ENCODE measurements at places on chromosomes 2 and 18.

GRCh38 chr18:80105369-80106167 lies 3.5 kb upstream of the ADNP2 start:
- no peak for DNase-seq

- no peak for DNase-seq
Measured at GRCh38 chr2:190695739-190696138, 46.9 kb downstream of the NAB1 start.

GRCh38 chr2:177242121-177242987 lies 22.2 kb downstream of the NFE2L2 start:
- DNase-seq, result no peak

- DNase-seq, result no peak
Measured at GRCh38 chr18:27749194-27749593, 427.7 kb downstream of the CDH2 start.

DNA sequence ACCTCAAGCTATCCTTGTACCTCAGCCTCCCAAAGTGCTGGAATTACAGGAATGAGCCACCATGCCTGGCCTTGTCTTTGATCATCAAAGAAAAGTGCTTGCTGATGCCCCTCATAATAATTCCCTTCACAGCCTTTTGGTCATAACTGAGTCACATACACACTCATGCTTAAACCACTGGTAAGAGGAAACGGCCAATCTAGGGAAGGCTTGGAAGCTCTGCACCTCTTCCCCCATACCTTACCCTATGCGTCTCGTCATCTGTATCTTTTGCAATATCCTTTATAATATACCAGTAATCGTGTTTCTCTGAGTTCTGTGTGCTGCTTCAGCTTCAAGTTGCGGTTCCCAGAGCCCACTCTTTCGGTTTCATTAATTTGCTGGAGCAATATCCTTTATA lies 4.8 kb upstream of the RNF138 start:
- no peak for DNase-seq

DNA sequence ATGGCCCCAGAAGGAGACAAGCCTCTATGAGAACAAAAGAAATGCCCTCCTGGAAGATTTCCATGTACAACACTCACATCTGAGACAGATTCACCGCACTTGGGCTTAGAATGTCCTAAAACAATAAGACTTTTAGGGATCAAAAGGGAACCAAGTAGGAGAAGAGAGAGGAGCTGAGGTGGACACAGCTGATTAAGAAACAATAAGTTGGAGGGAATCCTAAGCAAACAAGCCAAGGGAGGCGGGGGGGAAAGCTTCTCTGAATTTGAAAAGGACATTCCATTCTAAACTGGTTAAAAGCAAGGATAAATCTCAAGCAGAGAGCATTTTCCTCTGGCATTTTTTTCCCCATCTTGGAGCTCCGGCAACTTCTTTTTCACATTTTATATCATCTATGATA lies 9.9 kb downstream of the ACVR1 start:
- DNase-seq, result no peak

DNA sequence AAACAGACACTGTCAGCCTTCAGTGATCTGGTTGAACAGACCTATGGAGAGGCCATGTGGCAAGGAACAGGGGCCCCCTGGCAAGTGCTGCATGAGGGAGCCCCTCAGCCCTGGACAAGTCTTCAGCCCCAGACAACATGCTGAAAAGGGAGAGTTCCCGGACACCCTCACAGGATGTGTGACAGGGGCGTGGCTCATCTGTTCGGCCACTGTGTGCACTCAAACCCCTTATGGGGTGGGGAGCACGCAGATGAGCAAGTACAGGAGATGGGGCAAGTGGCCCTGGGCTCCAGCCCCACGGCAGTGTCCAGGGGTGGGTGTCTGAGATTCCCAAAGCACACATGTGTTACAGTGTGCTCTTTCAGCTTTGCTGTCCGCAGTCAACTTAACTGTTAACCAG lies 35.4 kb upstream of the MPPE1 start:
- no peak for DNase-seq

DNA sequence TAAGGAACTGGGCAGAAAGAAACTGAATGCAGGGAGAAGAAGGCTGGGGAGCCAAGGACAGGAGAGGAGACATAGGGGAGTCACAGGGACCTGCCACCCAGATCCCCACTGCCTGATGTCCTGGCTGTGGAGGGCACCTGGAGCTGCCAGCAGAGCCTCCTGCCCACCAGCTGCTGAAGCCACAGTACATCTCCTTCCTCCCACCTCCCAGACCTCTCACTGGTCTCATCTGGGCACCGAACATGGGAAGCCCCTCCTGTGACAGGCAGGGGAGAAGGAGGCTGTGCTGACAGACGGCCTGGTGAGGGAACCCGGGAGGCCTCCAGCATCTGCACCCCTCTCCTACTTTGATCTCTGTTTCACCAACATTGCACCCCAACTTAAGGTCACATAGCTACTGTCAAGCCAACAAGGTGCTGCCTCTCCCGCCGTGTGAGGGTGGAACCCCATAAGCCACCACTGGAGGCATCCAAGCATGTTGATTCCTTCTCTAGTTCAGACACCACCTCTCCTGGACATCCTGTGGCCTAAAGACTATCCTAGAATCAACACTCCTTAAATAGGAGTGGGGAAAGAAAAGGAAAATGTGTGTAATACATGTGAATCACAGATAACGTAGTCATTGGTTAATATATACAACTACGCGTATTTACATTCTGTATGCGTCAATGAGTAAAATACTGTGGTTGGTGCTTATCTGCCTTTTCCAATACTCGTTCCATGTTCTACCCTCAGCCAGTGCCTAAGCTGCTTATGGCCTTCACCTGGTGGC lies 3.5 kb upstream of the RNPEPL1 start:
- no peak for DNase-seq

DNA sequence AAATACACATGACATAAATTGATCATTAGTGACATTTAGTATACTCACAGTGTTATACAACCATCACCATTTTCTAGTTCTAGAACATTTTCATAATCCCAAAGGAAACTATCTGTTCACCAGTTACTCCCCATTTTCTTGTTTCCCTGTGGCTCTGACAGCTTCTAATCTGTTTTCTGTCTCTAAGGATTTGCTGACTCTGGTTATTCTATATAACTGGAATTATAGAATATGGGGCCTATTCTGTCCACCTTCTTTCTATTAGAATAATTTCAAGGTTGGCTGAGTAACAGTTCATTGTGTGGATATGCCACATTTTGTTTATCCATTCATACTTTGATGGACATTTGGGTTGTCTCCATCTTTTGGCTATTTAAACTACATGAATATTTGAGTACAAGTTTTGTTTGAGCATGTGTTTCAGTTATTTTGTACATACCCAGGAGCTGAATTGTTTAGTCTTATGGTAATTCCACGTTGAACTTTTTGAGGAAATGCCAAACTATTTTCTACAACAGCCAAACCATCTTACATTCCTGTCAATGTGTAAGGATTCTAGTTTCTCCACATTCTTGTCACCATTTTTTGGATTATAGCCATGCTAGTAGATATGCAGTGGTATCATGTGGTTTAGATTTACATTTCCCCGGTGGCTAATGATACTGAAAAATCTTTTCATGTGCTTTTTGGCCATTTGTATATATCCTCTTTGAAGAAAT lies 20.5 kb downstream of the KIAA1328 start:
- DNase-seq, result no peak

DNA sequence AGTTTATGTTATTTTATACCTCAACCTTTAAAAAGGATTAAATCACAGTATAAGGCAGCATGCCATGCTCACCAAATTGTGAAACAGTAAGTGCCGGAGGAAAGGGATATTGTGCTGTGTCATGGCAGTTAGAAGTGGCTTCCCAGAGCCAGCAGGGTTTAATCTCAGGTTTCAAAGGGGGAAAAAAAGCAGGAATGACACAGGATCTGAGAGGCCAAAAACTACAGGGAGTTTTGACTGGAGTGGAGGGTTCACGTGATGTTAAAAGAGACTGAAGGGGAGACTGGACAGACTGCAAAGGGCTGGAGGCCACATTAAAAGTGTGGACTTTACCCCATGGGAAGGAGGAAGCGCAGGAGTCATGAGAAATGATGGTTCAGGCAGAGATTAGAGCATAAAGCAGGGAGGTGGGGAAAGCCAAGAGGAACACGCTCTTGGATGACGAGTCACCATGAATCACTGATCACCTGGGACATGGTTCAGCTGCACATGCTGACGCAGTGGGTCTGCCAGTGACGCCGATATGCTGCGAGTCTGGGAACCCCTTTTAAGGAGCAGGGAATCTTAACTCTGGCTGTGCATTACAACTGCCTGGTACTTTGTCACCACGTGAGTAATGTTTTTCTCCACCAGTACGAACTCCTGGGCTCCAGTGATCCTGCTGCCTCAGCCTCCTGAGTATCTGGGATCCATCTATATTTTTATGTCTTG lies 6.1 kb downstream of the CHMP1B start:
- no peak for DNase-seq

DNA sequence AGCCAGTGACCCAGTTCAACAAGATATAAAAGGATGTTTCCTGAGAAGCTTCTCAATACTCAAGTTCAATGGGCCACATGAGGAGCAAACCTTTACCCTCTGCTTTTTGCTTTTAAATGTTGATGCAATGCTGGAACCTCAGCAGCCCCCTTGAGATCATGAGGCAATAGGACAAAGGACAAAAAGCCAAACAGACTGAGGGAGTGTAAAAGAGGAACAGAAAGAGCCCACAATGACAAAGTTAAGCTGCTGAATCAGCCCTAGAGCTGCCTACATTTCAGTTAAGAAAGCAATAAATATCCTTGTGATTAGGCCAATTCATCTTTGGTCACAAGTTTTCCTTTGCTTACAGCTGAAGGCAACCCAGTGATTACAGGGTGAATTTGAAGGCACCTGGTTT lies 76.9 kb downstream of the MRO start:
- no peak for DNase-seq

- no peak for DNase-seq
Measured at GRCh38 chr2:119523952-119524694, at the start of gene SCTR. SCTR (minus strand) TSS chr2:119524483; CDS start chr2:119524226, 257 bp downstream.

- DNase-seq, result no peak
Measured at GRCh38 chr2:160970052-160970965, 189.9 kb upstream of the TANK start.

DNA sequence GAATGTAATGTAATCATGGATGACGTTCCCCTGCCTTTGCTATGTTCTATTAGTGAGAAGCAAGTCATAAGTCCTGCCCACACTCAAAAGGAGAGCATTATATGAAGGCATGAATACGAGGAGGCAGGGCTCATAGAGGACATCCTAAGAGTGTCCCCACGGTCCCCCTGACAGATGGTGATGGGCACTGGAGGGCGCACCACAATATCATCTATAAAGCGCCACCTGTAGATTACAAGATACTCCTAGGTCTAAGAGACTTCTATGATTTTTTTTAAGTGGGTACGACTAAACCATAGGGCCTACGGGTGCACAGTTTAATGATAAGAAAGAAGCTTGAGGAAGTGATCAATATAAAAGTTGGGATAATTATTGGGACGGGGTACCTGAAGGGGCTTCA lies 131.0 kb downstream of the PAX3 start:
- no peak for DNase-seq

DNA sequence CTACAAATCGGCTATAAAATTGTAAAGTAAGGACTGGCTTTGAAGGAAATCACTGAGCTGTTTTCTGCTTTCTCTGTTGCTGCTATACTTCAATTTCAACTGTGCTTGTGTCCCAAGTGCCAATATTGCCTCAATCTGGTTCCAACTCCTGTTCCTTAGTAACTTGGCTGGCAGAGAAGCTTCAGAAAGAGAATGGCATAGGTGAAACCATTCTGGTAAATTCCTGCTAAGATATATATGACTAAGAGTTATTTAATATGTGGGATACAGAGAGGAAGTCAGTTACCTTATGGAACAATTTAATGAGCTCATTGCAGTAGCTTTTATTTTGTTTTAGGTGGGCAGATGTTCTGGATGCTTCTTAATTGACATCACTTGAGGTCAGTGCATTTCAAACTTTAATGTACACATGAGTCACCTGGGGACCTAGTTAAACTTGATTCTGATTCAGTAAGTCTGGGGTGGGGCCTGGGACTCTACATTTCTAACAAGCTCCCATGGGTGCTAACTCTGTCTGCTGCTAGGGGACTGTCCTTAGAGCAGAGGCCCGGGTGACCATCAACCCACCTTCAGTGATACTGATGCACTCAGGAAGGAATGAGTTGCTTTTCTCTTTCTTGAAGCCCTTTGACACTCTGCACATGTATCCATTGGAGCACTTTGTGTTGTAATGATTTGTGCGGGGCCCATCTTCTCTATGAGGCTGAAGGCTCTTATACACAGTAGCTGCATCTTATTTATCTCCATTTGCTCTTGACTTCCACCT lies 47.6 kb downstream of the LIPG start:
- no peak for DNase-seq

- no peak for DNase-seq
Measured at GRCh38 chr2:69213201-69213600, 173.8 kb downstream of the GFPT1 start.

DNA sequence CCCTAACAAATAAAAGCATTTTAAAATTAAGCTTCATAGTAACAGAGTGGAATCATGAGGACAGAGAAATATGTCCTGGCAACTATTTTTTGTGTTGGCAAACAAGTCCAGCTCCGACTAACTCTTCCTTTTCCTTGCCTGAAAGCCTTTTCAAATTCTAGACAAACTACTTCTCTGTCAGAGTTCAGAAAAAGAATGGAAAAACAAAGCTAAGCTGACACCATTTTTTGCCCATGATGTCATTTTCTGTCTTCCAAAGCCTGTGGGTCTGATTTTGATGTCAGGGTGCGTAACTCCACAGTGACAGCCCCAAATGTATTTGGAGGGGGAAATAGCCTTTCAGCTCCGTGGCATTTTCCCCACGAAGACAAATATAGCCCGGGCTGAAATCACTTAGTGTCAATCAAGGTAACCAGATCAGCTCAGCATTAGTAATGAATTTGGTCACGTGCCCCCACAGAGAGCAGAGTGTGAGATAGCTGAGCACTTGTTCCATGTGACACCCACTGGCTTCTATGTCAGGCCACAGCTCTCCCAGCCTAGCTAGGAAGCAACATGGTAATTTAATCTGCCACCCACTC lies 233.0 kb upstream of the SIX2 start:
- DNase-seq, result no peak

GRCh38 chr2:237097911-237098702 lies 12.4 kb downstream of the COPS8 start:
- DNase-seq, result no peak

- DNase-seq, result no peak
Measured at GRCh38 chr2:85248773-85249509, 78.8 kb downstream of the TGOLN2 start.

- DNase-seq, result no peak
Measured at GRCh38 chr18:32368170-32368569, 102.5 kb downstream of the GAREM1 start.

DNA sequence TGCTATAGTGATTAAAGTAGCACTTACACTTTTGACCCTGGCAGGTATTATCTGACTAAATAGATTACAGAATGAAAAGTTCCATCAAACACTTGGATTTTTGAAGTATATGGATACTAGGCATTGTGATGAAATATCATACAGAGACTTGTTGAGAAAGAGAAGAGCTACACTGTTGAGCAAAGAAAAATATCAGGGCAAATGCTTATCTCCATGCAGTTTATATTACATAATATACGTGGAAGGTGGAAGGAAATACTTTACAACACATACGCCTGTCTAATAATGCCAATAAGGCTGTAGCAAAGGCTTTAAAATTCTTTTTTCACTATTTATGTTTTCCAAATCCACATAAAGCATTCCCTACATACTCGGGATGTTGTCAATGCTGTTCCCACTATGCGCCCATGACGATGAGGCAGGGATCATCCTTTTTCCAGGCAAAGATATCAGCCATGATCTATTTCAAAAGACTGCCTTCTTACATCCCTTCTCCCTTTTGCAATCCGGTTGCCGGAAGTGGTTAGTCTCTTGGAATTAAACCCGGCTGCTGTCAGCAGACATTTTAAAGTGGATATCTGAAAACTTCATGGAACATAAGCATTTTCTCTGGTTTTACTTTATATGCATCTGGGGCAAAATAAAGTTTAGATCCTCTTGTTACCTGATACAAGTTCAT lies 92.6 kb upstream of the ITGA4 start:
- no peak for DNase-seq
